Astrocyte of the hippocampus (primary cell): ENCODE measurements at places on chromosomes 5 and 9.

DNA sequence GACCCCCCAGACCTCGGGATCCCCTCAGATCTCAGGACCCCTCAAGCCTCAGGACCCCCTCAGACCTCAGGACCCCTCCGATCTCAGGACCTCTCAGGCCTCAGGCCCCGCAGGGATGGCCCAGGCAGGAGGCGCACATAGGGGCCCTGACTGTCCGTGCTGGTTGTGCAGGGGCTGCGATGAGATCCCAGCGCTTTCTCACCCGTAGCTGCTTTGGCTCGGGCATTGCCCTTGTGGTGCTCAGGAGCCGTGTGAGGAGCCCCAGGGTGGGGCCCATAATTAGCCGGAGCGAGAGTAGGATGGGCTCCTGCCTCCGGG is 680 bp upstream of the LPCAT1 start:
- no peak for DNase-seq

GRCh38 chr5:9316733-9317132 is 229.1 kb downstream of the SEMA5A start:
- peak; percentile 4 for DNase-seq

GRCh38 chr9:103014242-103014641 is 19.1 kb downstream of the CYLC2 start:
- no peak for DNase-seq

DNA sequence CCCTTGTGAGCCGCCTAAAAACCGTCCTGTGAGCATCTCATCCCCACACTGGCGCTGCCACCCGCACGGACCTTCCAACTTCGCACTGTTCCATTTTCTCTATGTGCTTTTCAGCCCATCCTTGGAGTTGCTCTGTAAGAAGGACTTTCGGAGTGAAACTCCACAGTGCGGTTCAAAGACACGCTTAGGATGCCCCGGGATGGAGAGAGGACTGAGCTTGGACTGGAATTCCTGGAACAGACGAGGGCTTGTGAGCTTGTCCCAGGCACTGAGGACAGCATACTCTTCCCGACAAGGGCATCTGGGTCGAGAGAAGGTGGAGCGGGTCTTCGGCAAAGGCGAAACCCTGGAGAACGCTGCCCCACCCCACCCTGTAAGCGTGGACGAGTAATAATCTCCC is 187.8 kb downstream of the MEF2C start:
- peak; percentile 65 for DNase-seq

GRCh38 chr9:14271093-14271673 is 42.8 kb downstream of the NFIB start:
- peak; percentile 88 for DNase-seq

DNA sequence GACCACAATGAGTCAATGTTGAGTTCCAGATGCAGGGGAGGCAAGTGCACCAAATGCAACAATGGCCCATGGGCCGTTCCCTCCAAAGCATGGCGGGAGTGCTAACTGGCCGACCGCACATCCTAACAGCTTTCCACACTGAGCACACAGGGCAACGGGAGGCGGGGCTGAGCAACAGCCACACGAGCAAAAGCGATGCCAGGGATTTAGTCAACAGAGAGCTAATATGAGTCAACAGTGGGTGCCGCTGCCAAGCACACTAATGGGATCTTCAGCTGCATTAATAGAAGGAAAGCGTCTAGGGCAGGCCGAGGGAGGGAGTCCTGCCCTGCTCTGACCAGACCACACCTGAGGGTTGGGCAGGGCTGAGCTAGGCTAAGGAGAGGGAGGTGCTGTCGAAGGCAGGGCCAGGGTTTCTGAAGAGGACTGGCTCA is 4.6 kb downstream of the EPB41L4B start:
- peak; percentile 96 for DNase-seq

DNA sequence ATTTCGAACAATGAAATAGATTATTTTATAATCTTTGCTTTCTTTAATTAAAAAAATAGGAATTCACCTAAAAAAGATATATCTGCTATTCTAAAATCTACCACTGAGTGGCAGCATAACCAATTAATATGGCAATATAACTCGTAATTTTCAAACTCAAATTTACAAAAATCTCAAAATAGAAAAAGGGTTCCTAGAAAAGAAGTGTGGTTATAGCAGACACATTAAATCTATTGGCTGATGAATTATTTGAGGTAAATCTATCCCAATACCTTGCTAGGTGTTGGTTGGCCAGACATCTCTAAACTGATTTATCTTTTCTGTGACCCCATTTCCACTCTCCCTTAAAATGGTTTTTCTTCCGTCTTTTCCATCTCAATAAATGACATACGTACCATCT is 30.2 kb upstream of the NRG2 start:
- peak; percentile 29 for DNase-seq

GRCh38 chr5:102932781-102933180 is 177.7 kb downstream of the PAM start:
- DNase-seq = no peak
